C1 segment of cervical spinal cord (tissue), 14 donors: ENCODE measurements at places on chromosomes 6 and 20.

- no peak for DNase-seq
Observed at GRCh38 chr20:9634327-9634726, 119.9 kb downstream of the LAMP5 start.

DNA sequence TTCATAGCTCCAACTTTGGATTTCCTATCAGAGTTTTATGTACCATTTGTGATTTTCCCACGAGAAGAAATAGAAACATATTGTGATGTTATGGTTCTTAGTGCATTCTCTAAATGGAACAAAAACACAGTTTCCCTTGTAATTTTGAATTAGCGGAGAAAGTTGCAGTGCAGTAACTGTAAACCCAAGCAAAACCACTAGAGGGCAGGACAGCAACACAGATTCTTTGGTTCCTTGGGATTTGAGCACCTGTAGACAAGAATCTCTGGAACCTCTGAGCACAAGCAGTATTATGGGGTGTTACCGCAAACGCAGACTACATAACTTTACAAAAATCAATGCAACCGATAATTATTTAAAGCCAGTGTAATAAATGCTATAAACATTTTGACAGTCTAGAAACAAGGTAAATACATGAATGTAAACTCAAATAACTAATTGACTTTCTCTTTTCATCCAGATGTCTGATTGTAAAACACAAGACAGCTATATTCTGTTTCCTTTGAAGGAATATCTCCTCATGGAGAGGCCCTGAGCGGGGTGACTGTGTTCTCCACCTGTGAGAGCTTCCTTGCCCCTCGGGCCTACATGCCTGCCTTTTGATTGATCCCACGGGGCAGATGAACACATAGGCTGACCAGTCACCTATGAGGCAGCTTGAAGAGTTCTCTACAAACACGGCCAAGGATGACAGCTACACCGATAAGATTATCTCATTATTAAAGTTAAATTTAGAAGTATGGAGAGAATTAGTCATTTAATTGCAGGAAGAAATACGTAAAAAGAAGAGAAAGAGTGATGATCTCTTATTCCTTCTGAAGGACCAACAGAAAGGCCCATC is 67.5 kb upstream of the COL21A1 start:
- no peak for DNase-seq

DNA sequence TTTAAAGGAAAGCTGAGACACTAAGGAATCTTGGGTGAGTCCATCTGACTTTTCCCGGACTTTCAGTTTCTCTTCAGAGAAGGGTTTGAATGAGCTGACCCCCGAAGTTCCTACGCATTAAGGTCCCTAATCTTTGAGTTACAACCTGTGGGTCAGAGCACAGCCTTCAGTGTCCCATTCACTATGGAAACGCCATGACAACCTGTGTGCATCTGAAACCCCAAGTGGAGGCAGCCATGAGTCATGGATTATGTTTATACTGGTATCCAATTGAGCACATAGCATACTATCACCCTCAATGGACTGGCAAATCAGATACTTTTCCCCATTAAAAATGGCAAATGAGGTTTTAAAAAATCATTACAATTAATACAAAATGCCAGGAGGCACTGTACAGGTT is 11.4 kb downstream of the MYLK4 start:
- no peak for DNase-seq

DNA sequence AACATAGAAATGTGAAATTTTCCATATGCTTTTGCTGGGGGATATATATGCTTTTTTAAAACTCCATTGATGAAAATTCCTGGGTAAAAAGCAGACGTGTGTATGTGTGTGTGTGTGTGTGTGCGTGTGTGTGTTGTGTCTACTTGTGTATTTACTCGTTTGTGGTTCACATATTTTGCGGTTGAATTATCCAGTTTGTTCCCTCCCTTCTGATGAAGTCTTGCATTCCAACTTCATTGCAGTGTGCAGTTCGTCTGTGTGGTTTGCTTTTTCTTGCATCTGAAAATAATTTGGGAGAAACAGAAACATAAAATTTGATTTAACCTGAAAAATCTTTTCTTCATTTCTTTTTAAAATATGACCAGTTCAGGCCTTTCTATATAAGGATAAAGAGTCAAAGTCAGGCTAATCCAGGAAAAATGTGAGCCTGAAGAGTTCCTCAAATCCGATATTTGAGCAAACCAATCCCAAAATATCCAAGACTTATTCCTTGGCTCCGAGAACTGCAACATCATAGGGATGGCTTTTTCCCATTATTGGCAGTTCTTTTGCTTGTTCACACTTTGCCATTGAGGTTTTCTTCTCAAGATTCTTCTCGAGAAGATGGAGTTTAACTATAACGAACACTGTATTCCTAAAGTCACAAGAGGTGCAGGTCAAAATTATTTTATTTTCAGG is 202.2 kb upstream of the CCN2 start:
- DNase-seq, result no peak

DNA sequence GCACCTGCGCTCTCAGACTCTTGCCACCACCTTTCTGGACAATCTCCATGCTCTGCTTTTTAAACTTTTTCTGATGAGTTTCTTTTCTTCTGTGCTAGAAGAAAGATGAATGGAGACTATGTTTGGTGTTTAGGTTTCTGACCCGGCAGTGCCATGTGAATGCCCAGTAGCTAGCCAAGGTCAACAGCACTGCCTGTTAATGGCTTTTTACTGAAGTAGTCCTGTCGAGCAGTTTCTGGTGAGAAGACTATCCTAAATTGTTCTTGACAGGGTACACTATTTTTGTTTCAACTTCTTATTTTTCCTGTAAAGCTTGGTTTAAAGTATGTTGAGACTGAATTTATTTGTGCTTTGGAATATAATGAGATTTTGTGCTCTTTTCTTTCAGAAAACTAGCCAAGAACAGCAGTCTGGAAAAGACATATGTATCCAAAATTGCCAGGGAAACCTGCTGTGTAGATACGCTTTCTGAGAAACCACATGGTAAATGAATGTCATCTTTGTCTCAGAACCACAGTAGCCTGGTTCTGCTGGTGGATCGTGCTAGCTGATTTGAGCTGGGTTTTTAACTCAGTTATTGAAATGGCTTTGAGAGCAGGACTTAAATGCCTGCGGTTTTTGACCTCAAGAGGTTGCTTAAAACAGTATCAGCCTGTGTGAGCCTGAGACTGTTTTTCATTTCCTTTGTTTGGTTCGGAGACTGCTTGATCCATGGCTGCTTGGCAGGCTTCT is 48.1 kb downstream of the KCNS1 start:
- no peak for DNase-seq

DNA sequence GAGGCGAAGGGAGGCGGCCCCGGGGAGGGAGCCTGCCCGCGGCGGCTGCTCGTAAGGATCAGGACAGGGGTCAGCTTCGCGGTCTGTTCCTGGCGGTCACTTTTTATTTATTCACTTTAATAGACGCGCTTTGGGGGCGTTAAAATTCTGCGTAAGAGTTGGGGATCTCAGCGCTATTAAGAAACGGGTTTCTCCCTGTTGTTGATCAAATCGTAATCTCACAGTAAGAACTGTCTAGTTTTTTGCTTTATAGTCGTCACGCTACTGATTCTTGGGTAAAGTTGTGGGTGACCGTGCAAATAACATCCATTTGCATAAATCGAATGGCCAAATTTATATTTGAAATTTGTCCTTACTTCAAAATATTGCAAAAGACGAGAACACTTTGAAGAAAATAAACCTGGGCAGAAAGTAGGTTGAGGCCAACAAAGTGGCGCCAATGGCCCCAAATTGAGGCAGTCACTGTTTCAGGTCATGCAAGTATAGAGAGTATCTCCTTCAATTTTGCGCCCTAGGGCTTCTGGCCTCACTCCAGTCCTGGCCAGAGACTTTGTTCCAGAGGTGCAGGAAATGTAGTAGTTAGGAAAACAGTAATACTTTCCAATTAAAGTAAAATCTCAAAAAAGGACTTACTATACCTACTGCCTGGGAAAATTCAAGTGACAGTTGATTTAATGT is 963 bp upstream of the RMND1 start:
- DNase-seq, result no peak

GRCh38 chr20:62995898-62996595 is 10.7 kb downstream of the BHLHE23 start:
- DNase-seq, result no peak

DNA sequence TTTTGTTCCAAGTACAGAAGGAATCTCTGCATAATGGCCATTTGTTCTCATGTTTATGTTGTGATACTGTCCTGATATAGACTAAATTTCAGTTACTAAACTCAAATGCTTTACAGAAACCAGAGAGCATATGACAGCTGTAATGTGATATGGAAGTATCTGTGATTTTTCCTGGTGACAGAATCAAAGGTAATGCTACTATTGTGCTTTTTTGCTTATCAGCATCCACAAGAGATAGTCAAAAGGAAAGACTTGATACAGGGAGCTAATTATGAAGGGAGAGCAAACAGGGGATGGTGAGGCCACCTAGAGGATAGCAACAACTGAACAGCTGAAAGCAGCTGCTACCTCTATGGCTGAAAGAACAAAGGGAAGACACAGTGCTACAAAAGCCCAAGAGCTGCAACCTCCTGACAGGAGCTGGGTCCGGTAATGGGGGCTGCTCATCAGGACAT is 181.4 kb downstream of the PHF3 start:
- DNase-seq, result no peak

- DNase-seq, result no peak
Observed at GRCh38 chr20:36645353-36645752, 643 bp downstream of the SLA2 start.

DNA sequence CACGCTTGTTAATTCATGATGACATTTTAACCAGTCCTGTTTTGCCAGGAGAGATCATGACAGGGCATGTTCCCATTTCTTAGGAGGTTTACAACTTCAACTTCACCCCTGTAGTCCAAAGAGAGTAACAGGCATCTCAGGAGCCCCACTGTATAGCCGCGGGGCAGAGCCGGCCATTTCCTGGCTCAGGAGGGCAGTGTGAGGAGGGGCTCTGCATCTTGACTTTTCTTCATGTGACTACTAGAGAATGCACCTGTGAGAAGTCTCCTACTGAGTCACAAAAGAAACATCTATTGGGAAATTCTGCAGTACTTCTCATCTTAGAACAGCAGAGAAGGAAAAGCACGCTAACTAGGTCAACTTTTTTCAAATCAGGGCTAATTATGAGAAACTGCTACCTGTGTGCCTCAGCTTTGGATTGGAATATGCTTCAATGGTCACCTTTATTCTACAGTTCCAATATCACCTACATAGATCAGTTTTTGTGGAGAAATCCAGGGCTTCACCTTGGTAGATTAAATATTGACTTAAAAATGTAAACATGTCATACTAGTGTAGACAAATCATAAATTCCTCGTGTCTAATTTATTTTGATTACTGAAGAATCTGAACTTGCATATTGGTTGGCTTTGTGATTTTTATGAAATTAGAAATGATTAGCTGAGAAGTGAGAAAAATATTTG is 28.6 kb upstream of the SIM1 start:
- no peak for DNase-seq

DNA sequence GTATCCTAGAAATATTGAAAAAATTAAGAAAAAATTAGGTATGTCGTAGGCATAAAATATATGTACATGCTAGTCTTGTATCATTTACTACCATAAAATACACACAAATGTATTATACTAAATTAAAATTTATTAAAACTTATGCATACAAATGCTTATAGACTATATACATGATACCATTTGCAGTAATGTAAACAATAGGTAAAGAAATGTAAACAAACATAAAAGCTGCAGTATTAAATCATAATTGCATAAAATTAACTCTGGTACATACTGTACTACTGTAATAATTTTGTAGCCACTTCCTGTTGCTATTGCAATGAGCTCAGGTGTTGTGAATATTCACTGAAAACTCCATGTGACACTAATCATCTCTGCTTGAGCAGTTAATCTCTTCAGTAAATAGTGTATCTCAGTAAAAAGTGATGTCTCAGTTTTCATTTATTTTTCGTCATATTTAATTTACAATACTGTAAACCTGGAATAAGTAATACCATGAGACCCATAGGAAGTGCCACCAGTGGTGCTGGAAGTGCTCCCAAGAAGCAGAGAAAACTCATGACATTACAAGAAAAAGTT is 29.3 kb downstream of the RALGAPB start:
- no peak for DNase-seq

DNA sequence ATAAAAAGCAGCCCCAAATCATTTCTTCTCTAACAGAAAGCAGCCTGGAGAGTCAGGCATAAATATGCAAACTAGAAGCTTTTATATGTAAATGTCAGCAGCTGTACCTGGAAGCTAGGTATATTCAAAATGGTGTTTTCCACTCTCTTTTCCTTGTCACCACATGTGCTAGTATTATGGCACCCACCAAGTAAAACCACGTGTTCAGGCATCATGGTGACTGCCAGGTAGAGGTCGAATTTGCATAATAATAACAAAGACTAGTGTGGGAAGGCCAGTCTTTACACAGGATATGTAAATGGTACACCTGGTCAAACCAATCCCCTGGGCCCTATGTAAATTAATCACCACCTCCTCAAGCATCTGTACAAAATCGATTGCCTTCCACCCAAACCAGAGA is 124.0 kb downstream of the MMUT start:
- no peak for DNase-seq
